Activated CD4-positive, alpha-beta T cell treated with anti-CD3 and anti-CD28 coated beads for 1 hour (primary cell): ENCODE measurements at places on chromosomes 6 and 20.

GRCh38 chr6:169266746-169267591 lies 13.3 kb upstream of the THBS2 start:
- DNase-seq = no peak

DNA sequence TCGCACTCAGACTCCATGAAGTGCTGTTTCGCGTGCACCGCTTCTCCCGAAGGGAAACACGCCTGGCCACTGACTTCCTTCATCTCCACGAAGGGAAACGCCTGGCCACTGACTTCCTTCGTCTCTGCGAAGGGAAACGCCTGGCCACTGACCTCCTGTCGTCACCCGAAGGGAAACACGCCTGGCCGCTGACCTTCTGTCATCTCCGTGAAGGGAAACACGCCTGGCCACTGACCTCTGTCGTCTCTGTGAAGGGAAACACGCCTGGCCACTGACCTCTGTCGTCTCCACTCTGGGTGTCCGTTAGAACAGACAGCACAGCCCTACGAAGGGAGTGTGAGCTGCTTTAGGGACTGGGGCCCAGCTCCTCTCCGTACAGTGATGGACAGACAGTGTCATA lies 17.1 kb upstream of the ADRM1 start:
- no peak for DNase-seq

DNA sequence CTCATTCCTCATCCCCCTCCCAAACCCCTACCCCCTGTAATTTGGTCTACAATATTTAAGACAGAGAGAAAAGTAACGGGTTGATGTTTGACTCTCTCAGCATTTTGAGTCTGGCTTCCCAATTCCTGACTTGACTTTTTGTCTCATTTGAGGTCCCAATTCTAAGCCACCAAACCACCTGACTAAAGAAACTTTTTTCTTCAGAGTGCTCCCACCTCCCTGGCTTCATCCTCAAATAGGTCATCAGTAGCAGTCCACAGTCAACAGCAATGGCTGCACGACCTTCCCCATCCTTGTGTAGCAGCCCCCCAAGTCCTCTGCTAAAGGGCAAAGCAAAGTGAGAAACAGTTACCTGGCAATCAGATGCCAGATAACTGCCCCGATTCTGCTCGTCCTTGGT lies 1.8 kb downstream of the PLEKHG1 start:
- no peak for DNase-seq

DNA sequence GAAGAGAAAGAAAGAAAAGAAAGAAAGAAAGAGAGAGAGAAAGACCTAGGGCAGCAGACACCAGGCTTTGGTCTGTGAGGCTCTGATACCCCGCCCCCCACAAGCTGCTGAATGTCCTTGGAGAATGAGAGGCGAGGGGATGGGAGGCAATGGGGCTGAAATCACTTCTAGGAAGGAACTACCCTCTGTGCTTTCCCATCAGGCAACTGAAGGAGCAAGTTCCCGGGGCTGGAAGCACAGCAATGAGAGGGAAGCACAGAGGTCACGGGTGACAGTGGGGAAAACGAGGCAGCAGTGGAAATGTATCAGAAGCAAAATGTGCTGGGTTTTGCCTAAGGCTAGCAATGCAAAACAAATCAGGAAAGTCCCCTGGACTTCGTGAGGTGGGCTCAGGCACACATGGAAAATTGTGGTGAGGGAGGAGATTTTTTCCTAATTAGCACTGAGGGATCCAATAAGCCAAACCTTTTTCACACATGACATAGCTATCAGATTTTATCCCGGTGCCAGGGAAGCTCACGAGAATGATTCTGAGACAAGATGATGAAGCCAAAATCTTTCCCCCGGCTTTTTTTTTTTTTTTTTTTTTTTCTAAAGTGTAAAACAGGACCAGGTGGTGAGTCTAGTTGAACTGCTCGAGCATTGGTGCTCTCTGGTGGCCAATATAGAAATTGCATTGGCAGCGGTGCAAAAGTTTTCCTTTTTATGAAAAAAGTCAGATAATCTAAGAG lies 16.8 kb upstream of the ARFGEF2 start:
- DNase-seq = peak; percentile 39

- DNase-seq = no peak
Measured at GRCh38 chr6:15682965-15683822, 20.4 kb upstream of the DTNBP1 start.

DNA sequence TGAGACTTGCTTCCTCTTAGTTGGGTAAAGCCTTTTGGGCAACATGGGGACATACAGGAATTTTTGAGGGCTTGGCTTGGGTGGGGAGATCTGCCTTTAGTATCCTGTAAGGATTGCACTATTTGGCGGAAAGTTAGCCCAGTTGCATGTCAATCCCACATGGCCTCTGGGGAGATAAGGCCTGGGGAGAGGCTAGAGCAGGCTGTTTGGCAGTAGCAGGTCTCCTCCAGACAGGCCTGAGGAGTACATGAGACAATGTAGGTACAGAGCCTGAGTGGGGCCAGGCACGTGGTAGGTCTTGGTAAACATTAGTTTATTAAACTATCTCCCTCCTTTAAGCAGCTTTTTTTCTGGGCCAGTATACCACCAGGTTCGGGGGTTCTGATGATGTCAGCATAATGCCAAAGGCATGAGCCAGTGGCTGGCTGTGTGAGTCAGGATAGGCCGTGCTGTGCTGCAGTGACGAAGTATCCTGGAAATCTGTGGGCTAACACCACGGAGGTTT lies 147.9 kb downstream of the VEGFA start:
- DNase-seq = no peak
